Glomerular endothelial cell (primary cell): ENCODE measurements at places on chromosomes 11 and 22.
A peak's percentile ranks its signal among the peaks of the same experiment; 100 is the strongest.

DNA sequence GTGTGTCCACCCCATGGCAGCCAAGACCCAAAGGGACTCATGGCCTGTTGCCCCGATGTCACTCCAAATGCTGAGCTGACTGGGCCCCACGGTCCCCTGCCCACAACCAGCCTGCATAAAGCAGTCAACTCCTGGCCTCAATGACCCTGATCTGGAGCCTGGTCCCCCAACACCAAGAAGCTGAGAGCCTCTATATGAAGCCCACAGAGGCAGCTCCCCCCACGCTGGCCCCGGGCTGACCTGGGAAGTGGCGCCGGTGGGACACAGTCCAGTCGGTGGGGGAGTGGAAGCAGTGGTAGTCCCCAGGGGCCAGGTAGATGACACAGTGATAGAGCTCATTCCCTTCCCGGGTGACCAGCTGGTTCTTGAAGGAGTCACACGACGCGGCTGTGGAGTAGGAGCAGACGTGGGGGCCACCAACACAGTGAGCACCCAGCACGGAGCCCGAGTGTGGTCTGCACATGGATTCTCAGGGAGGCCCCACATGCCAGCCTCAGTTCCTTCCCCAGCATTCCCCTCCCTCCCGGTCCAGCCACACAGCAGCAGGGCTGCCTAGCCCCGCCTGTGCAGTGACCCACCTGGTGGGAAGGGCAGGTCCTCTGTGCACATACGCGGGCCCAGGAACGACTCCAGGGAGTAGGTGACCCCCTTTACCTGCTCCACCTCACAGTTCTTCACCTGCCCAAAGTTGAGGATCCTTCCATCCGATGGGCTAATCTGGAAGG lies 41.1 kb downstream of the PISD start:
- no peak for DNase-seq

GRCh38 chr11:67611704-67612587 lies 5.2 kb downstream of the NDUFV1 start:
- no peak for DNase-seq

DNA sequence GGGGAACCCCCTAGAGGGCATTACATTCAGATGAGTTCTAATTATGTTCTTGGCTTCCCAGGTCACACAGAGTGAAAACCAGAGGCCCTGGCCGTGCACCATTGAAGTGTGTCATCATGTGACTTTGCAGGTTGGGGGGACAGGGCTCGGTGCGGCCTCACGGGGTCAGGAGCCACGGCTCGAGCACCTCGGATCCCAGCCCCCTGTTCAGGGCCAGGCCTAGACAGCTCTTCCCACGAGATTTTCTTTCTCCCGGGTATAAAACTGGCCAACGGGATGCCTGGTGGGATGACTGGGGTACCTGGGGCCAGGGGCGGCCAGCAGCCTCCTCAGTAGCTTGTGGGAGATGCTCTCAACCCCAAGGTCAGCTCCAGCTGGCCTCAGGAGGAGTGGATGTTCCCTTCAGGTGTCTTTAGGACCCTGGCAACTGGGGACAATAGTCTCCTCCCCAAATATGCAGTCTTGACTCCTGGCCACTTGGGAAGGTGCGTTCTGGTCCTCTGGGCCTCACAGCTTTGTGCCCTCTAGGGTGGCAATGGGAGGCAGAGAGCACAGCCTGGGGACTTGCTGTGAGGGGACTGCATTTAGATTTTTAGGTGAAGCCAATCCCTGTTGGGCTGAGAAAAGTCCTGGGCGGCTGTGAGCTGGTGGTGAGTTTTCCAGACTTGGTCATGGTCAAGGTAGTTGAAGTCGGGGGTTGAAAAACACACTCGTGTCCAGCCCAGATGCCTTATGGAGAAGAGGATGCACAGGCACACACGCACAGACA lies 95.6 kb downstream of the KCNQ1 start:
- DNase-seq = no peak

DNA sequence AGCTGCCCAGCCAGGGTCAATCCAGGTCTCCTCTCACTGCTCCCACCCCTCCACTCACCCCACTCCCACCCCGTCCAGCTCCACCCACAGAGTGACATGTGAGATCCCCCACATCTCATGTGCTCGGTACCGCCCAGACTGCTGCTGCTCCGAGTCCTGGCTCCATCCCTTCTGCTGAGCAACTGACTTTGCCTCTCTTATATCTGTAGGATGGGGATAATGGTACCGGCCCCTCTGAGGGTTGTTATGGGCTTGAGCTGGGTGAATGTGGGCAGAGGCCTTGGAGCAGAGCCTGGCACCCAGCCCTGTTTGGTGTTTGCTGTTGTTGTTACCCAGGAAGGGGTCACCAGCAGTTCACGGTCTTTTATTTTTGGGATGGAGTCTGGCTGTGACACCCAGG lies 77.0 kb downstream of the ST3GAL4 start:
- DNase-seq = no peak

DNA sequence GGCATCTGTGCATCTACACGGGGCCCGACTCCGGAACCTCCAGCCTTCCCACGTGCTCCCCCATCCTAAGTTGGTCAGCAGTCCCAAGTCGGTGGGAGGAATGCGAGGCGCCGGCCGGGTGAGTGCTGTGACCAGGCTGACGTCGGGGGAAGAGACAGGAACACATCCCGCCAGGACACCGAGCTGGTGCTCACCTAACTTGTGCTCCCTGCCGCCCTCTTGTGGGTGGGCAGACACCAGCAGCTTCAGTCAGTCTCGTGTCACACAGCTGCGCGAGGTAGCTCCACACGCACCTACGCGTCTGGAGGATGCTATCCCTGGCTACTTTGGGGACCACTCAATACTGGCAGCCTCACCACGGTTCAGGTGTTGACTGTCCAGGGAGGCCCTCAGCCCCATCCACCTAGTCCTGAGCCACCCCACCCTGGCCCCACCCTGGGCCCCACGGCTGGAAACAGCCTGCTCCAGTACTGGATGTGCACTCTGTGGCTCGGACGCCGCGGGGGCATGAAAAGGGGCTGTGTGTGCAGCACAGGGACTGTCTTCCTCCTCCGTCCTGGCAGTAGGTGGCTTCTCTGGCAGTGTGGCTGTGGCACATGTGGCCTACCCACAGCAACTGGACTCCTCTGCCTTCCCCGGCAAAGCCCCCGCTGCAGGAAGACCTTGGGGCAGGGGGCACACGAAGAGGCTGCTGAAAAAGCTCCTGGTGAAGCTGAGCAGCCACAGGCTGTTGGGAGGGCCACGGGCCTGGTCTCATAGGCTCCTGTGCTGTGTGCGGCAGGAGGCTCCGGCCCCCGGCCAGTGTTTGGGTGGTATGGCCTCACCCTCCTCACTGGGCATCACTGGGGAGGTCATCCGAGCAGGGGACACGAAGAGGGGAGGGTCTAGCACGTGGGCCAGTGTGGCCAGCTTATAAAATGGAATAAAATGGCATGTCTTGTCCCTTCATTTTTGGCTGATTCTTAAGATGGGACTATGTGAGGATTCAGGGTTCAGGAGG lies 11.2 kb upstream of the BID start:
- no peak for DNase-seq

DNA sequence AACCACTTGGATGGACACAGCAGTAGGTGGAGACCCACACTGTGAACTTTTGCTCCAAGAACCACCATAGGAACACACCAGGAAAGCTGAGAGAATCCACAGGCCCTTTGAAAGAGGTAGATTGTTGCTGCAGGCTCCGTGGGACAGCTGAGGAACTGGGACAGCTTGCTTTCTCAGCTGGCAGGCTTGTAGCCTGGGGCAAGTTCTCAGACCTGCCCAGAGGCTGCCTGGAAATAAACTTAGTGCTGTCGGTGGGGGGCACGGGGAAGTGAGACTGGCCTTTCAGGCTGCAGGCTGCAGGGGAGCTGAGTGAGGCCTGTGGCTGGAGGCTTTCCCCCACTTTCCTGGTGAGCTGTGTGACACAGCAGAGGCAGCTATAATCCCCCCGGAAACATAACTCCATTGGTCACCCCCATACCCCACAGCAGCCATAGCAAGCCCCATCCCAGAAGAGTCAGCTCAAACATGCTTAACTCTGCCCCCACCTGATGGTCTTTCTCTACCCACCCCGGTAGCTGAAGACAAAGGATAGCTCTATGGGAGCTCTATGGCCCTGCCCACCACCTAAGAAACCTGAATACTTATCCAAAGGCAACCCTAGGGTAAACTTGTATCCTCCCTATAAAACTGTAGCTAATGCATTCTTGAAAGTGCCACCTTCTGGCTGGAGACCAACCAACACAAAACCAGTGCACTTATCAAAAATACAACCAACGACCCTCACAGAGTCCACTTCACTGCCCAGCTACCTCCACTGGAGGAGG lies 21.4 kb upstream of the ACRV1 start:
- no peak for DNase-seq

GRCh38 chr11:124977006-124977405 lies 23.0 kb downstream of the CCDC15 start:
- DNase-seq = no peak

DNA sequence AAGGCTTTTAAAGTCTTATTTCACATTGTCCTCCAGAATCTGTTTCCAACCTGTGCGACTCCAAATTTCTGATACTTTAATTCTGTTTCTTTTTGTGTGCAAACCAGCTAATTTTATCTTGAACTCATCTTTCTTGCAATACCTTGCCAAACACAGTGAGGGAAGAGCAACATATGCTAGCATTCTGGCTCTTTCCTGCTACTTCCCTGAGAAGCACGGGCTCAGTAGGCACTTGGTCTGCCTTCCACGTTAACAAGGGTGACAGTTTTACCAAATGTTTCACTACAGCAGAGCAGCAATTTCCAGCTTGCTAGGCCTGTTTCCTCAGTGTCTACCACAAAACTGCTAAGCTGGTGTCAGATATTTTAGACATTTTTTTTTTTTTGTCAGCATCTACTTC lies 405.8 kb downstream of the NTM start:
- DNase-seq = no peak

DNA sequence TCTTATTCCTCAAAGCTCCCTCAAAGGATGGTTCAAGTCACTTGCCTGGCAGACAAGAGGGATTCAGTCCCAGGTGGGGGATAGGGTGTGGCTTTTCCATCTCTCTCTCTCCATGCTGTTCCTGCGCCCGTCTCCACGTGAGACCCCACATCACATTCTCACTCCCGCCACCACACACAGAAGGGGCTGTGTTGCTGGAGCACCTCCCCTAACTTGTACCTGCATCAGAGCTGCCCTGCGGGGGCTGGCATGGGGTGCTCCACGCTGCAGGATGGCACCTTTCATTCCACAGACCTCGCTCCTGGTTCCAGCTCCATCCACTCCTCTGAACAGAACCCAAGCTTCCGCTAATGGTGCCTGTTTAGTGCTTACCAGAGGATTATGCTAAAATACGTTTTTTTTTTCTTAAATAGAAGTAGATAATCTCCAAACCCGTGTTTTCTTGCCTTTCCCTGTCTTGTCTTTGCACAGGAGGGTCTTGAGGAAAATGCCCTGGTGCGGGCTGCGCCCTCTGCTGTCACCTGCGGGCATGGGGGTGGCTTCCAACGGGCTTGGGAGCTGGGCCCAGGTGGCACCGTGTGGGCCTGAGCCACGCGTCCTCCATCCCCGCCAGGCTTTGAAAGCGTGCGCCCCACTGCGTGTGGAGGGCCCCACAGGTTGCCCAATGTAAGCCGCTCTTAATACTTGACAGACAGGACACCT lies 985.6 kb downstream of the BRD1 start:
- no peak for DNase-seq

DNA sequence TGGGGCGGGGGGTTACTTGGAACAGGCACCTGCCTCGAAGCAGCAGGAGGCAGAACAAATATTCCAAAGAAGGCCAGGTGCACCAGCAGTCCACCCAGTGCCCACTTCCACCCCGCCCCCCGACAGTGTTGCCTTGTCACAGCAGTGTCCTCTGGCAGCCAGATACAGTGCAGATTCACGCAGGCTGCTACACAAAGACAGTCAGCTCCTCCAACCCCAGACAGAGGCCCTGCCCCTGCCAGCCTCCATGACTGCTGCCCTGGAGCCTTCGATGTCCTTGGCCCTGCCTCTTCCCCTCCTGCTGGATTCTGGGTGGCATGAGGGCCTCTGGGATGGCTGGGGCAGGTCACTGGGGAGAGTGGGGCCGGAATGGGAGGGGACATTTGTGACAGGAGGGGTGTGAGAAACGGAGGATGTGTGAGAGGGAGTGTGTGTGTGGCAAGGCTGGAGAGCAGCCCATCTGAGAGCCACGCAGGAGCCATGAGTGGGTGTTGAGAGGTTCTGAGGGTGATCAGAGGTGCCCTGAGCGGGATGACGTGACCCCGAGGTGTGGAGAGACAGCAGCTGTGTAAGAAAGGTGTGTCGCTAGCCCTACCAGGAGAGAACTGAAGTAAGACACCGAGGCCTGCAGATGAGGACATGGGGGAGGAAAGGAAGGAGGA lies 173.7 kb downstream of the CEP164 start:
- no peak for DNase-seq

- no peak for DNase-seq
These were observed 91.5 kb upstream of the SESN3 start for GRCh38 chr11:95322539-95322938.

- DNase-seq = no peak
These were observed 500.8 kb downstream of the MN1 start for GRCh38 chr22:27300536-27301285.

GRCh38 chr22:25039754-25040153 lies 87.2 kb downstream of the KIAA1671 start:
- DNase-seq = no peak

- no peak for DNase-seq
These were observed 640.2 kb downstream of the LRRC4C start for GRCh38 chr11:40819230-40819629.

DNA sequence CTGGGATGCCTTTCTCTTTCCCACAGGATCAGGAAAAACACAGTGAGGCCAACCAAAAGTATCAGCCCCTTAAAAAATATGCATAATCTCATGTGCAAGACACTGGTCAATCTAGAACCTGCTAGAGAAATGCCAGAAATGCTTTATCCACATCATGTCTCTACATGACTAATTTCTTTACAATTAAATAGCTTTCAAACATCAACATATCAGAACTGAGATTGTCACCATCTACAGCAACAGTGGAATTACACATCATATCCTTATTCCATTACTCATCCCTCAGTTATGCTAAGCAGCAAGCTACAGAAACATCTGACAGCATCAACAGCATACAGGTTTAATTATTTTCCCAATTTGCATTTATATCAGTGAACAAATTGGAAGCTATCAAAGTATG lies 78.8 kb downstream of the DDIAS start:
- DNase-seq = peak; percentile 68

- no peak for DNase-seq
These were observed 66.7 kb downstream of the MICAL3 start for GRCh38 chr22:17957693-17958092.

DNA sequence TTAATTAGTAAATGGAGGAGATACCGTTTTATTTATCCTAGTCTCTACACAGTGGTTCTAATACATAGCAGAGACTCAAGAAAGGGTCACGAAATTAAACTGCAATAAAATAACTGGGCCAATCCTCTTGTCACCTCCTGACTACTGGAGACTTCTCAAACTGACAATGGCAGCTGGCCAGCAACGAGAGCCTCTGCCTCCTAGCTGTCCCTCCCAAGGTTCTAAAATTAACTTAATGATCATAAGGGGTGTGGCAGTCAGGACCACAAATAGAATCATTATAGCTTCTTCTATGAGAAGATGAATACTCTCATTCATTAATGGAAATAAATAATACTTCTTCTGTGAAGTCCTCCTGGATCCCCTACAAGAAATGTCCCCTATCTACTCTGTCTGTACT lies 63.8 kb upstream of the APOA1 start:
- DNase-seq = no peak

GRCh38 chr11:86249307-86250098 lies 5.0 kb downstream of the EED start:
- DNase-seq = no peak

- no peak for DNase-seq
These were observed 25.1 kb downstream of the RGL4 start for GRCh38 chr22:23715806-23716375.
